HFFc6 (cell line): ENCODE measurements at places on chromosomes 4 and X.
A peak's percentile ranks its signal among the peaks of the same experiment; 100 is the strongest.

- DNase-seq = no peak
Observed at GRCh38 chrX:123773258-123773988, 40.6 kb upstream of the THOC2 start.

GRCh38 chr4:183591301-183591700 lies 67.7 kb downstream of the RWDD4 start:
- DNase-seq = peak; percentile 82

DNA sequence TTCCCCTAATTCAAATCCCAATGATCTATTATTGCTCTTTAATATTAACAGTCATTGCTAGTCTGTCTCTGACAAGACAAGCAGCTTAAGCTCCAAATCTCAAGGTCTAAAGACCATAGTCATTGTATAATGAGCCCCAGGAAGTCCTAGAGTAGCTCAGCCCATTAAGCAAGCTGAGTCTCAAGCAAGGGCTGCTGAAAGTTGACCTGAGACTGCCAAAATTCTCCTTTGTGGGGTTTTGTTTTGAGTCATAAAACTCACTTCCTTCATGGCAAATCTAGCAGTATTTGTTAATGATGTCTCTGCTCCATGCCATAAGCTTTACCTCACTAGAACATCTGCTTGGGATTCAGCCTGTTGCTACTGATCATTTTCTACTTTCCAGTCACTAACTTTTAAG lies 313.2 kb downstream of the ANTXR2 start:
- DNase-seq = no peak

DNA sequence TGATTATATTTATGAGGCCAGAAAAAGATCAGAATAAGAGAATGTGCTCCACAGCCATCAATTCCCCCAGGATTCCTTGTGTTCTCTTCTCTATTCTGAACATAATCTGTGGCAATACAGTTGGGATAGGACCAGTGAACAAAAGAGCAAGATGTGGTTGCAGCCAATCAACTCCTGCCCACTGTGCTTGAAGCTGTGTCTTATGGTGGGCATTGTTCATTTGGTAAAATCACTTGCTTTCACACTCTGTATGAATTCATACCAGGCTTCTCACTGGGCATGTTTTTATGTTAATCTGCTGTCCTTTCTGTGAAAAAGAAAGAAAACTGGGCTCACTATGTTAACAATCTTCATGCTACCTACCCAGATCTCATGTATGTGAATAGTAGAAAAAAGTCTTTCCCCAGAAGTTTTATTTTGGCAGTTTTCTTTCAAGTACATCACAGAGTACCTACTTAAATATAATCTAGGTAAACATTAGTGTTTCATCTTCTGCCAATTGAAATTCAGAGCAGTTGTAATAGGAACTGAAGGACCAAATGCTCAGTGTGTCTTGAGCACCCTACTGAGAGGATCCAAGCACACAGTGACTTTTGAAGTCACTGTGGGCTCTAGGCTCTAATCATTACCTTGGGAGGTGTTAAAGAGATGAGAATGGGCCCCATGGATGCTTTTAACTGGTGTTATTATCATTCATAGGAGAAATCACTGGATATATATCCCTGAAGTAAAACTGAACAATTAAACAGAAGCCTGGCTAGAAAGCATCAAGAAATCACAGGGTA lies 429.2 kb upstream of the TRAM1L1 start:
- no peak for DNase-seq

- DNase-seq = no peak
Observed at GRCh38 chrX:84108584-84108983, 79.4 kb downstream of the RPS6KA6 start.

- DNase-seq = no peak
Observed at GRCh38 chrX:77793946-77794345, 7.9 kb upstream of the ATRX start.

DNA sequence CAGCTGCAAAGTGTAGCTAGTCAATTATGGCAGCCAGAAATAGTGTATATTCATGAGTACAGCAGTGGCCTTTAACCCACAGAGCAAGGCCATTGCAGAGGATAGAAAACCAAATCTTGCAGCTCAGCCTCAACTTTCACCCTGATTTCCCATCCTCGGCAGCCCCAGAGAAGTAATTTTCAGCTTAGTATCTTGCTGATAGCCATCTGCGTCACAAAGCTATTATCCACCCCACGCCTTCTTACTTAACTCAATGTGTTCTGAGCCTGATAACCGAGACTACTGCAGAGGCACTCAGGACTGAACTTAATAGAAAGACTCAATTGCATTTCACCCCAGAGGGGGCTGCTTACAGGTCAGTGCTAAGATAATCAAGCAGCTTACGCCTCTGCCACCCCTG lies 174.5 kb upstream of the MAOA start:
- DNase-seq = no peak

DNA sequence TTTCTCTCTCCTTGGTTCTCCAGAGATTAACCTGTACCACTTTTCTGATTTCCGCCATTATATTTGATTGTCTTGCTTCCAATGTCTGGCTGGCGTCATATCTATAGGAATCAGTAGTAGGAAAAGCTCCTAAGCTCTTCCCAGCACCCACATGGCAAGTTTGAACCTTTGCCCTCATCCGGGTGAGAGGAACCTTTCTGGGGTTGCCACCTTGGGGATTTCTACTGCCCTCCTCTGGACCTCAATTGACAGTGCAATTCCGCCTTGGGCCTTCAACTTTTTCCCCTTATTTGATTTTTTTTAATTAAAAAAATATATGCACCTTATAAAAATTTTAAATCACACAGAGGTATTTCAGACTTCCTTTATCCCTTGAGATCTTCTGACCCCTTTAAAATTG lies 2.0 kb upstream of the CXorf66 start:
- no peak for DNase-seq

- no peak for DNase-seq
Observed at GRCh38 chr4:36652857-36653256, 371.4 kb downstream of the DTHD1 start.

- DNase-seq = no peak
Observed at GRCh38 chr4:98524230-98524629, 134.2 kb downstream of the TSPAN5 start.

DNA sequence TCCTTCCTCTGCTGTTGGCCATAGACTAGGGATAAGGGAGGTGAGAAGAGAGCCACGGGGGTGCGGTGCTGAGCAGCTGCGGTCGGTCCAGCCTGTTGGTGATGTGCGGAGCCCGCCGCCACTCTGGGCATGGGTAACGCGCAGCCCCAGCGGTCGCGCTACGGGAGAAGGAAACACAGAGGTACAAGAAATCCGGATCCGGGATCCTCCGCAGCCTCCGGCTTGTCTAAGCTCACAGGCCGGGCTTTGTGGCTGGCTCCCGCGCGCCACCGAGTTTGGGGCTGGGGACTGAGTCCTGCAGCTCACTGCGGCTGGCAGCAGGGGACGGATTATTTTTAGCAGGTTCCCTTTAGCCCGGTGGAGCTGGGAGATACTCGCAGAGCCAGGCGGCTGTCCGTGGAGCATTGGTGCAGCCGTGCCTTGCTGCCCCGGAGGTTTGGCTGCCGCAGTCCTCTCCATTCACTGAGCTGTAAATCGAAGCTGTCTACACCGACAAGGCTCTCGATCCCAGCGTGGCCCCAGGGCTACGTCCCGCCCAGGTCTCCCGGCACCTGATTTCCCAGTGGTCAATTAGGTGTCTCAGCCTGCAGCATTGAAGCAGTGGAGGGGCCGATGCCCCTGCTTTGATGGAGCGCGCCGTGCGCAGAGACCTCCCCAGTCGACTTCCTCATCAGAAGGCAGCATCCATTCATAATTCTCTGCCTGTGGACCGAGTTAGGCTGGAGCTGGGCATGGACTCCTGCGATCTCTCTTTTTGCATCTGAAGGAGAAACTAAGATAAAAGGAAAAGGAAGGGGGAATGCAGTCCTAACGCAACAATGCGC lies 81.9 kb upstream of the SCML1 start:
- DNase-seq = no peak

DNA sequence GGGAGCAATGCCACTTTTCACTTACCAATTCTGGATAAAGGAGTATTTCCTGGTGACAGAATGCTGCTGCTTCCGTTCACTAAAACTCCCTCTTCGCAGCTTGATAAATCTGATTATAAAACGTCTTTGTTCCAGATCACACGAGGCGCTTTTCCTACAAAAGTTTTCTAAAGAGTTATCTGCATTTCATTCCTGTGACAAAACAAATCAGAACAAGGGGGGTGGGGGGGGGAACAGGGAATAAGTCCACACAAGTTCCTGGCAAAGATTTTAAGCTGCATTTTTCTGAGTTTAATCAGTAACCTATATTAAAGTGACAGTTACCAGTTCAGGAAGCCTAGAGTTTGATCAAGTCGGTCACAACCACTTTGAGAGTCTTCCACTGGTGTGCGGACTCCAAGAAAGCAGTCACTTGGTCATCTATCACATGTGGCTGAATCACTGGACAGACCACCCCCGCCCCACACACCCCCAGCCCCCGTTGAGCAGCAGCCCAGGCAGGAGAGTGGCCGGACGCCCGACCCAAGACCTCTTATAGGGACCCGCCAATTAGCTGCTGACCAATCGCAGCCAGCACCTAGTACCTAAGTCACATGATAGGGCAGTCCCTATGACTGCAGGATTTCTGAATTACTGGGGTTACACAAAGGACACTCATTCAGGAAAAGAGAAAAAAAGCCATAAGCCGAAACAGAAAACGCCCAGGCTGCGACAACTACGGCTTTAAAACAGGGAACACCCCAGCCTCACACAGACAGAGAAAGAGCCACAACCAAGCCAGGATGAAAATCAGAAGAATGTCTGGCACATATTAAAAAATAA lies 569.3 kb upstream of the DIPK2B start:
- peak; percentile 94 for DNase-seq

- DNase-seq = no peak
Observed at GRCh38 chr4:152524427-152524826, 11.5 kb downstream of the FBXW7 start.

DNA sequence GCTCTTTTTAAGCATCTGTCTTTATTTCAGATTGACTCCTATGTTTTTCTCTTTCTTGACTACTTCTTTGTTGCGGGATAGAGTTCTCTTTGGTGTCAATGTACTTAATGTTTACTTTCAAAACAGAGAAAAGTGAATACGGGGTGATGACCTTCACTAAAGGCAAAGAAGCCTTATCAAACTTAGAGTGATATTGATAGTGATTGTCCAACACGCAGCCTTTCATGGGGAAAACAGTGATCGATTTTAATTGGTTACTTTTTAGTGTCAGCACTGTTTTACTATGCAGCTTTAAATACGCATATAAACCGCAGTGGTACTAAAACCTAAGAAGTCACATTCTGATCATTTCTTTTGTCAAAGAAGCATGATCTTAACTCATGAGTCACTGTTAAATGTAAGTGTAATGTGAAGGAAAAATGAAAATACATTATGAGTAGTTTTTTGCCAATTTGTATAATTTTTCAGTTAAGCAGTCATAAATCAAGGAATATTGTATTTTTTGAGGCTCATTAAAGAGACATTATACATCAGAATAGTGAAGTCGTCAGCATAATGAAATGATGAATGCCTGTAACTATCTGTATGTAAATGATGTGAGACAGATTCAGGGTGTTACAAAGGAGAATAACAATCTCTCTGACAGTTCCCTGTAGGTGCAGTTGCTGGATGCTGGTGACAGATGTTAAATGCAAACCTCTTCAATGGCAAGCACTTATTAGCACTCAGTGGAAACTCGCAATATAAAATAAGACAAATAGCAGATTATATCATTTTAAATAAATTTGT lies 2082.8 kb upstream of the TENM3 start:
- DNase-seq = no peak

DNA sequence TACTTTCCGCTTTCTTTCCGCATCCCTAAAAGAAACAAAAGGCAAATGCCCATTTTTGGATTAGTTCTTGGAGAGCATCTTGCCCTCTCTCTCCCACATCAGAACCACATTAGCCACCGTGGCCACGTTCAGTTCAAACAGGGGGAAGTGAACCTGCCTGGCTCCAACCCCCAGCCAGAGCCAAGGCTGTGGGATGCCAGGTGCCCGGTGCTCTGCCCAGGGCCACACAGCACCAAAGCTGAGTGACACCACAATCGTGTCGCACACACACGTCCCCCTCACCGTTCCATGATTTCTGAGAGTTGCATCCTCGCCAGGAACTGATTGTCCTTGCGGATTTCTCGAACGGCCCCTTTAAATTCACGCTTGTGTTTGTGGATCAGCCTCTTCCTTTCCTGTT lies 24.3 kb downstream of the NOP14 start:
- no peak for DNase-seq

- DNase-seq = no peak
Observed at GRCh38 chrX:148020329-148020728, 39.2 kb downstream of the FMR1NB start.

DNA sequence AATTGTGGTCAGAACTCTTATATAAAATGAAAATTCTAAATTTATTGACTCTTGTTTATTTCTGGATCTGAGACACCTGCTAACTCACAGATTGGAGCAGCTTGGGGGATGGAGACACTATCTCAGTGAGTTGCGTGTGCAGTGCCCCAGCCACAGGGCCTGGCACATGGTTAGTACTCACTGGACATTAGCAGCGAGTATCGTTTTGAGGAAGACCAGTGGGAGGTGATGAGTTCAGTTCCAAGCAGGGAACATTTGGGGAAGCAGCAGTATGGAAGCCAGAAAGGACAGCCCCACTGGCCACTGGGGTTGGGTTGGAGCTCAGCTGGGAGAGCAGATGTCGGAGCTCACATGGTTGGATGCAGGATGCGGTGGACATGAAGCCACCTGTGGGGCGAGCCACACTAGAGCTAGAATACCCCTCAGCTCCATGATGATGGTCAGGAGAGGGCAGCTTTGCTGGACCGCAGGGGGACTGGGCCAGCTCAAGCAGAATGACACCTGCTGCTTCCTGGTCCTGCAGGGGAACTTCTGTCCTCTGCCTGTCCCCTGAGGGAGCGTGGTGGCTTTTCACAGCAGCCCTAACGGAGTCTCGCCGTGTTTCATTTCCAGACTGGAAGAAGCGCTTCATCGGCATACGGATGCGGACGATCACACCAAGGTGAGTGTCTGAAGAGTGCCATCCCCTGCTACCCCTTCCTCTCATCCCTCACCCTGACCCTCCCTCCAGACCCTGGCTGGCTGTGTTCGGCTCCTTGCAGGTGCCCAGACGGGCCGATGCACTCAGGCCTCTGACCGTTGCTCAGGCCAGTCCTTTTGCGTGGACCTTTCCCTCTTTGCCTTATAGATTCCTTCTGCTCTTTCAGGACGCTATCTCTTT lies 32.5 kb downstream of the HTRA3 start:
- DNase-seq = no peak

DNA sequence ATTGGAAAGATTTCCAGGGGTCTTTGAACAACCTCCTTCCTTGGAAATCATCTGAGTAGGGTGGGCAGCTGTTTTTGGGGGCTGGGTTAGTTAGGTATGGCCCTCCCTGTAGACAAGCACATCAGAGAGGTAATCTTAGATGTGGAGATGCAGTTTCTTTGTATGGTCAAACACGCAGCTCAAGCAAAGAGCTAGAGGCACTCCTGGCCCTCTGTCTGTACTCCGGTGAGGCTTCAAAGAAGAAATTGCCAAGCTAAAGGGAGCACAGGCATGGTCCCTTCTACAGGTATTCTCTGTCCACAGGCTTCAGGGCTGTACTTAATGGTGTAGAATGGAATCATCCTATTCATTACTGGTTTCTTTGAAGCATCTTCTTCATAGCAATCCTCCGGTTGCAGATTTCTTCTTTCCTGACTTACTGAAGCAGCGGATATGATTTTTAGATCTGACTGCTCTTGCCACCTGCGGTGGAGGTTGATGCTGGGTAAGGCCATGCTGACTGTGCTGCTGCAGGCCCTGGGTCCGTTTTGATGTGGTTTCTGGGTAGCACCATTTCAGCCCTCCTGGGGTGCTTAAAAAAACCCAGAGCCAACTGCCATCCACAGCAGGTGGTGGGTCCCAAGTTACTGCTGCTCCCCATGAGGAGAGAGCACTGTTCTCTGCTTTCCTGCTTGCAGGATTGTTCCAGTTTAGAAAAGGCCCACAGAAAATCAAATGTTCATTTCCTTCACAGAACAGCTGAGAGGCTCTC lies 318.9 kb upstream of the GATB start:
- no peak for DNase-seq

- no peak for DNase-seq
Observed at GRCh38 chrX:39855748-39856129, 242.0 kb downstream of the BCOR start.
